ENCODE measurements at places on chromosomes 3 and 15.
A peak's percentile ranks its signal among the peaks of the same experiment; 100 is the strongest.

- no peak for DNase-seq
Observed at GRCh38 chr3:124639406-124640237, 90.6 kb upstream of the UMPS start.

DNA sequence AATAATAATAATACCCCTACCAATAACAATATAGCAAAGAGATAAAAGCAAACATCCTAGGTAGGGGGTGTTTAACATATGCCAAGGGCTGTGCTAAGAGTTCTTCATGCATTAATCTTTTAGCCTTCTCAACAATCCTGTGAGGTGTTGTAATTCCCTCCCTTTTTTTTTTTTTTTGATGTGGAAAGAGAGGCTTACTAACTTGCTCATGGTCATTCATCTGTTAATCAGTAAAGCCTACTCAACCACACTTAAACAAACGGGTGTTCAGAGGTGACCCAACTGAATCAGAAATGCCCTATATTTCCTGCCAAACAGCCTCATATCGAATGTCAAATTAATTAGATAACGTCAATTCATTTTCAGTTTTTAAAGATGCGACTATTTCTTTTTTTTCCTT is 232.1 kb downstream of the CTNNB1 start:
- no peak for DNase-seq

GRCh38 chr3:140088058-140088457 is 153.1 kb downstream of the CLSTN2 start:
- DNase-seq, result no peak

DNA sequence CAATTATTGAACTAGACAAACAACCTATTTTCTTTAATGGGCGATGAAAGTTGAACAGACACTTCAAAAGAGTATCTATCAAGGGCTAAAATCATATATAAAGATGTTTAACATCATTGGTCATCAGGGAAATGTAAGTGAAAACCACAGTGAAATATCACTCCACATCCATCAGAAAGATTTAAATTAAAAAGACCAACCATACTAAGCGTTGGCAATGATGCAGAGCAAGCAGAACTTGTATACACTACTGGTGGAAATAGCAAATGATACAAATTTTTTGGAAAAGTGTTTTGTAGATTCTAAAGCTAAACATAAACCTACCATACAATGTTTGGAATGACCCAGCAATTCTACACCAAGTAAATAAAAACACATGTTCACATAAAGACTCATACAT is 65.9 kb upstream of the THBS1 start:
- no peak for DNase-seq

GRCh38 chr3:16378920-16379319 is 113.9 kb downstream of the OXNAD1 start:
- no peak for DNase-seq

- DNase-seq, result no peak
Observed at GRCh38 chr3:186118692-186119091, 9.8 kb upstream of the ETV5 start.

DNA sequence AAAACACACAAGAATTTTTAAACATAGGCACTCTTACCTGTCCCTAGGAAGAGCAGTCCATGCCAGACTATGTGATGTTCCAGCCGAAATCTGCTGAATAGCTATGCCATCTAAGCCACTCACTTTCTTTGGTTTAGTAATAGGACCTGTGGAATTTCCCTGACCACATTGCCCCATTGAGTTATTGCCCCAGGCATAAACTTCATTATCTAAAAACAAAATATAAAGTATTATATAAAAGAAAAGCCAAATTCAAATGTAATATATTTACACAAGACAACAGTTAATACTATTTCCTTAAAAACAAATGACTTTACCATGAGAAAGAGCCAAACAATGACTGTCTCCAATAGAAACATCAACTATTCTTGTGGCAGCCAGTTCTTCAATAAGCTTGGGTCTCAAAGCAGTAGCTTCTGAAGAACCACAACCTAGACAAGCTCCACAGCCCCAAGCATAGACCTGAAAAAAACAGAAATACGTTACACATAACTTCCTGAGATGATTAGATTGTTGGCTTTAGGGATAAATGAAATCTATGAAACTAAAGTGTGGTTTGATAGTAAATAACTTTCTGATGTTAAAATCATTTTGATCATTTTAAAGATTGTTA is 84.3 kb downstream of the HERC1 start:
- DNase-seq, result no peak

GRCh38 chr3:160174621-160175020 is 50.6 kb upstream of the C3orf80 start:
- no peak for DNase-seq

DNA sequence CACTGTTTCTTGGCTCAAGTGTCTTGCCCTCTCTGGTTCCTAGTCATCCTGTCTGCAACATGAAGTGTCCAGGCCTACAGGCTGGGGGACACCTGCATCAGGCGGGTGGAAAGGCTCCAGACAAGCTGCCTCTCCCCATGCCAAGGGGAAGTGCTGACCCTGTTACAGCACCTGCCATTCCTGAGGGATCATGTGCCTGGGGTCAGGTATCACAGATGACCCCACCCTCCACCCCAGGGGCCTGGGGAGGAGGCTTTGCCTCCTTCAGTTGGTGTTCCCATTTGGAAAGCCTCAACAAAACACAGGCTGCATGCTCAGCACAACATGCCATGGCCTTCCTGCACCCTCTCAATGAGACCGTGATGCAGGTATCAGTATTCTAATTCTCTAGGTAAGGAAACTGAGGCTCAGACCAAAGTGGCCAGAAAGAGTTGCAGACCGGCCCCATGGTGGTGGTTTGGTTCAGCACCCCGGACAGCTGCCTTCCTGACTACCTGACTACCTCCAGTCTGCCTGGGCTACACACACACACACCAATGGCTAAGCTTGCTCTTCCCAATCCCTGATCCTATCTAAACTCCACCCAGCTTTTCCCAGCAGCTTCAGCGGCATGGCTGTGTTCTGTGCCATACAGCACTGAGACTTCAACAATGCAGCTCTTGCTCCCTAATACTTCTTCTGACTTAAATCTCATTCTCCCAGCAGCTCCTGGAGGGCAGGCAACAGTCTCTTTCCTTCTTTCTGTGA is 69.7 kb upstream of the LINGO1 start:
- DNase-seq, result peak; percentile 18

- no peak for DNase-seq
Observed at GRCh38 chr3:157872902-157873301, 233.3 kb downstream of the SHOX2 start.

GRCh38 chr3:55368366-55368765 is 118.7 kb downstream of the WNT5A start:
- no peak for DNase-seq

DNA sequence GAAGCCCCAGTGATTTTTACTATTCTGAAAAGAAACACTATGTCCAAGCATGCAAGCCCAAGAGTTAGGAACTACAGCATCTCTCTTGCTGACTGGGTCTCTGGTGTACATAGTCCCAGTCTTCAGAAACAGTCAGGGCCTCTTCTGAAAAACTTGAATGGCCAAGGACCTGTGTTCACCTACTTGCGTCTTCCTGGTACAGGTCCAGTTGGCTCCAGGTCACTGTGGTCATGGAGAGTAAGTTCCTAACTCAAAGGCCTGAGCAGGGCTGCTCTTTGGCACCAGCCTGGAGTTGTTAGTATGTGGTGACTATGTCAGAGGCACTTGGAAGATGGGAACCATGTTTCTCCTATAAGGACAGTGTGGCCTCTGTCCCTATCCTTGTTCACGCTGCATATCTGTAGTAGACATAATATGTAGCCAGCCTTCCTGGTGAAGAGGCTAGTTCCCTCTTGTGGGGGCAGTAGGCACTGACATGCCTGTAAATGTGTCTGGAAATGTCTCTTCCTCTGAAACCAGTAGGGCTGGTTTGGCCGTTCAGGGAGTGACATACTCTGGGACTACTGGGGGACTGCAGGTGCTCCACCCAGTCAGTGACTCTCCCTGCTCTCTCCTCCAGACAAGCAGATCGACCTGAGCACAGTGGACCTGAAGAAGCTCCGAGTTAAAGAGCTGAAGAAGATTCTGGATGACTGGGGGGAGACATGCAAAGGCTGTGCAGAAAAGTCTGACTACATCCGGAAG is 2.6 kb upstream of the RBM15B start:
- DNase-seq, result no peak

- DNase-seq, result no peak
Observed at GRCh38 chr15:68025835-68026424, 28.2 kb upstream of the PIAS1 start.

DNA sequence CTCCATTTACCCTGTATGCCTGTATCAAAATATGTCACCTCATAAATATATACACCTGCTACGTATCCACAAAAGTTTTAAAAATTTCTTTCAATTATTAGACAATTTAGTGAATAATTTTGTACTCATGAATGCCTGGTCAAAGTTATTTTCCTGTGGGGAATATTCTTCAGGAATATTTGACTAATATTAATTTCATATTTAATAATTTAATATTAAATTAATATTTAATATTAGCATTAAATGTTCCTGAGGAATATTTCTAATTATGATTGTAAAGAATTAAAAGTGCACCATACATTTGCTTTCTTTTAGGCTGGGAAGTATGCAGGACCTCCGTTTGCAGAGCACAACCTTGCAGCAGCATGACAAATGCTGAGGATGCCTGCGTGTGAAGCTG is 422.7 kb downstream of the C3orf38 start:
- DNase-seq, result no peak

Measured in WERI-Rb-1 (cell line).